AG09309 (cell line): ENCODE measurements at places on chromosomes 2 and 18.

- DNase-seq = no peak
These were observed 17.6 kb upstream of the CLIP4 start for GRCh38 chr2:29097569-29097968.

- DNase-seq = no peak
These were observed 33.1 kb upstream of the CFAP36 start for GRCh38 chr2:55486426-55486825.

GRCh38 chr2:226956659-226957058 lies 120.8 kb downstream of the RHBDD1 start:
- DNase-seq = no peak

DNA sequence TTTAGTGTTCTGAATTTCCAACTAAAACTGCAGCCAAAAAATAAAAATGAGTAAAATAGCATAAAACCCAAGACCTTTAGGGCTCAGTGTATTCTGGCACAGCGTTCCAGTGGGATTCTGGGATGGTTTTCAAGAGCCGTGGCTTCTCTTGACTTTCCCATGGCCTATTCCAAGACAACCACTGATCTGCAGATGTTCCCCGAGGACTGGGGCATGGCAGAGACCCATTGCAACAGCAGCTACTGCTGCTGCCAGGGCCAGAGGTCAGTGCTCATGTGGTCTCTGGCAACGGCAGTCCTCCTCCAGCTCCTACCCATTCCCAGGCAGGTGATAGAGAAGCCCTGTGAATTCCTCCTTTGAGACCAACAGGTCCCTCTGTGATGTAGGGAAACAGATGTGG lies 26.8 kb downstream of the TNP1 start:
- no peak for DNase-seq

GRCh38 chr2:237096201-237096600 lies 10.5 kb downstream of the COPS8 start:
- no peak for DNase-seq

DNA sequence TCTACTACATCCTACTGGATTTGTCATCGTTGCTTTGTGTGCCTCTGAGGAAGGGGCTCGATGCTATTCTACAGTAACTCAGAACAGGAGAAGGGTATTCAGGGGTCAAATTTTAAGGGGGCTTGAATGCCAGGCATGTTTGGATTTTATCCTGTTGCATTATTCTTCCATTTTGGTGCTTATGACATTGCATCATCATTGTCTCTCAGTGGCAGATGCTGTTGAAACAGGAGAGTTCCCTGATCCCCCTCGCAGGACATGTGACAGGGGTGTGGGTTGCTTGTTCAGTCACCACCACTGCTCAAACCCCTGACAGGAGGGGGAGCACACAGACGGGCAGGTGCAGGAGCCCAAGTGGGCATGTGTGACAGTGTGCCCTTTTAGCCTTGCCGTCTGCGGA lies 156.7 kb downstream of the SLC4A3 start:
- DNase-seq = no peak

- no peak for DNase-seq
These were observed 52.5 kb downstream of the AQP4 start for GRCh38 chr18:26813043-26813442.

DNA sequence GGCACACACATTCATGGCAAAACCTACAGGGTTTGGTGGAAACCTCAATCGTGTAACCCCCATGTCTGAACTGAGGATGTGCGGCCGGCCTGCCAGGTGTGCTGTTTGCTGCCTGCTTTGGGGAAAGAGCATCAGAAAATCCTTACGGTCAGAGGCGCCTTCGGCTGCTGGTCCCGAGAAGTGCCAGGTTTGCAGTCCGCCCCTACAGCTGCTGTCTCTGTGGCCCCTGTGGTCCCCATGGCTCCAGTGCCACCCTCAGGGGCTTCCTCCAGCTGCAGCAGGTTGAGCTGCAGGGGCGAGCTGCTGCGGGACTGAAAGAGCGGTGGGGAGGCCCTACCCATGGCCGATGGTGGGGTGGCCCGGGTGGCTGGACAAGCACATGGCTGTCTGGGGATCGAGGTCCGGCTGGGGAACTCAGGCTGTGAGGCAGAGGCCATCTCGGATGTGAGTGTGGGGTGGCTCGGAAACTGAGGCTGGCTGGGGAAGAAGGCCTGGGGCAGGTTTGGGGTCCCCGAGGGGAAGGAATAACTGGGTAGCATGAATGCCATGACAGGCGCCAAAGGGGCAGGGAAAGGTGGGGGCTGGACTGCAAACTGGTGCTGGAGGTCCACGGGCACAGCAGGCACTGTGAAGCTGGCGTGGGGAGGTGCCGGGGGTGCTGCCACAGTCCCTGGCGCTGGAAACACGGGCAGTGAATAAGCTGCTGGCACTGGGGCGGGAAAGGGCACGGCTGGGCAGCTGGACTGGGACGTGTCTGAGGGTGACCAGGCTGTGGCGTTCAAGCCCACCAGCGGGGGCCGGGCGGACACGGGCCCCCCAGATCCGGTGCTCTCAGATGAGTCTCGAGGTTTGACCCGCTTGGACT lies 13.2 kb upstream of the HES6 start:
- no peak for DNase-seq

DNA sequence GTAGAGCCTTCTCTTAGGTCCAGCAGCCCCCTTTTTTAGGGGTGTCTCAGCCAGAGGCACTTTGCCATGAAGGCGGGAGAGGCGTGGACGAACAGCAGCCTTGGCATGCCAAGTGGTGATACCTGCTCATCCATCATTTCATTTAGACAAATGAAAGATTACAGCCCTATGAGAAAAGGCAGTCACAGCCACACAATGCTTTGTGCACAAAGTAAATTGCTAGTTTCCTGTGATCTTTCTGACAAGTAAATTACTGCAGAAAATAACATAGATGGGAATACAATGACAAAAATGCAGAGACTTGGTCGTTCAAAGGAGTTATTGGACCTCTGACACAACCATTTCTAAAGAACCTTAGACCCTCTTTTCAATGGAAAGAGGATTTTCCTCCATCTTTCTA lies 94.9 kb downstream of the RND3 start:
- no peak for DNase-seq

DNA sequence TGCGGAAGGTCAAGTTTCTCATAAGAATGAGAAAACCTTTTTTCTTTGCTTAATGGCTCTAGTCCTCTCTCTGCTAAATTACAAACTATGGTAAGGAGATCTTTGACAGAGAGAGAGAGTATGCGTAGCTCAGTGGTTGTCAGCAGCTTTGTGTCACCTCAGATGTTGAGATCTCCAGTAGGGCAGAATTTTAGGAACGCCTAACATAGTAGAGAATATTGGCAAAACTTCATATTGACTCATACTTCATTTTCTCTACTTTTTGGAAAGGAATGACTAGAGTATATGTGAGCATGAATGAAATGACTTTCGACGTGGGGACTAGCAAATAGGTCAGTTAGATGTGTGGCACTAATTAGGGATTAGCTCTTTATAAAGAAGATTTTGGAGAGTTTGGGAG lies 64.0 kb downstream of the WDR7 start:
- no peak for DNase-seq

DNA sequence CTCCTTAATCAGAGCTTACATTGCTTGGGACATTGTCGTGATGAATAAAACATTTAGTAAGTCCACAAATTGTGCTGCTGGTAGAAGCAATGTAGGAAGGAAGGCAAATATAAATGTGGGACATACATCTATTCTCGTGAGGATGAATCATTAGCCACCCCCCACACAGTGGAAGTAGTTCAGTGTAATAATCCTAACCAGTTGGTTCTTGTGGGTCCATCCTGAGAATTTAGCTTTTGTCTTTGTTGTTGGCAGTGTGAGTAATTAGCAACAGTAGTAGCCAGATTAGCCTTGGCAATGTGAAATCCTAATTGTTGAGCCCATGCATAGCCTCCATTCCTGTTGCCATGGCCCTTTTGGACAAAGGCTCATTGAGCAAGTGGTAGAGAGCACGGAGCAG lies 532.1 kb downstream of the FBXO15 start:
- no peak for DNase-seq

DNA sequence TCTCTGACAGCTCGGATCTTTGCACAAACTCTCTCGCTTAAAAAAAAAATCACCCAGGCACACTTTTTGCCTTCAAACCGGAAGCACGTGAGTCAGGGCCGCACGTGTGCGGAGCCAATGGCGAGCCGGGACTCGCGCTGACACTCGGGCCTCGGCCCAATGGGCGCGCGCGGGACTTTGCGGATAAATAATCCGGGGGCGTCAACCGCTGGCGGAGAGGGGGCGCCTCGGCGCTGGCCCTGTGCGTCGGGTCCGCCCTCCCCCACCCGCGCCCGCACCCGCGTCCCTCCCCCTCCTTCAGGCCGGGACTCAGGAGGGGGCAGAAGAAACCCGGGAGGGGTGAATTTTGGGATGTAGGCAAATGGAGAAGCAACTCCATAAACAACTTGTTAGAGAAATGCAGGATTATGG lies 319 bp upstream of the EN1 start:
- DNase-seq = peak; percentile 59

DNA sequence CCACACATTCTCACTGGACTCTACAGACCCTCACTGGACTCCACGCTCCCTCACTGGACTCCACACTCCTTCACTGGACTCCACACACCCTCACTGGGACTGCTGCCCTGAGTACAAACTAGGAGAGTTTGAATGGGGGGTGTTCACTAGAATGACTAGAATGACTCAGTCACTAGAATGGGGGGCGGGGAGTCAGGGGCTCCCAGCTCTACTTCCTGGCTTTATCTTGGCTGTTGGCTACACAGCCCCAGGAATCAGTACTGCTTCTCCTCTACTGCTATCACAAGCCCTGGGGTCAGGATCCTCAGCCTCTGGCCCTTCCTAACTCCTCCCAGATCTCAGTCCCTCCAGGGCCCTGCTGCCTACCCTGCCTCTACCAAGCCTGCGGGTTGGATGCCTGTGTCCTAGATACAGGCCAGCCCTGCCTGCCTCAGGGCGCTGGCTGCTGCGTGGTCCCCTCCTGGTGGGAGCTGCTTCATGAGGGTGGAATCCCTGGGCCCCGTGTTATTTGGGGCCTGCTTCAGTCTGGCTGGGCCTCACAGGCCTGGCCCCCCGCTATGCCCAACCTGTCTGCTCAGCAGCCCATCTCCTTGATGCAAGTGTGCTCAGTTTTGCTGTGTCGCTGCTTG lies 7.8 kb downstream of the PTMA start:
- DNase-seq = no peak

GRCh38 chr2:54735636-54736035 lies 12.2 kb downstream of the EML6 start:
- DNase-seq = no peak

- no peak for DNase-seq
These were observed 2.1 kb downstream of the METTL8 start for GRCh38 chr2:171431677-171432167.

GRCh38 chr2:151819920-151820319 lies 8.3 kb downstream of the ARL5A start:
- DNase-seq = no peak

- DNase-seq = no peak
These were observed 36.2 kb downstream of the MAL start for GRCh38 chr2:95061601-95062183.

GRCh38 chr18:57784034-57784800 lies 18.9 kb downstream of the ATP8B1 start:
- peak; percentile 77 for DNase-seq
